G401 (cell line): ENCODE measurements at places on chromosomes 5 and 9.

- no peak for DNase-seq
Measured at GRCh38 chr5:103305809-103306208, 47.2 kb downstream of the MACIR start.

GRCh38 chr5:21817668-21818369 is 1035.3 kb downstream of the CDH12 start:
- DNase-seq, result no peak

- DNase-seq, result no peak
Measured at GRCh38 chr5:170223906-170224305, 8.9 kb upstream of the C5orf58 start.

GRCh38 chr9:33112094-33112493 is 35.6 kb upstream of the SMU1 start:
- no peak for DNase-seq

DNA sequence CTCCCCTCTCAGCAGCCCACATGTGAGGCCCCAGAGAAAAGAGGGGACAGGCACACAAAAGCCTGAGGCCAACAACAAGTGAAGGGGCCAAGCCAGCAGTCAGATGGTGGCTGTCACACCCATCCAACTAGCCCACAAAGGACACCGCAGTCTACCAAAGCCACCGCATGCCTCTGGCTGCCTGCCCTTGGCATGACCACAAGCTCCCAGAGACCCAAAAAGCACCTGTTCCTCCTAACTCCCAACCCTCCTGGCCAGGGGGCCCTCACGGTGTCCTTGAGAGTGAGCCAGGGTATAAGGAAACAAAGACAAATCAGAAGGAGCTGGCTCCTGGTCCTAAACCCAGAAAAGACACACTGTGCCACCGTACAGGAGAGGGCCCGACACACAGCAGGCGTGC is 77.8 kb upstream of the LRRTM2 start:
- peak; percentile 49 for DNase-seq
